Astrocyte of the cerebellum (primary cell): ENCODE measurements at places on chromosomes 16 and 17.

- no peak for DNase-seq
Observed at GRCh38 chr16:57531635-57532265, 4.6 kb downstream of the CCDC102A start.

GRCh38 chr17:49031965-49032928 is 35.1 kb downstream of the IGF2BP1 start:
- peak; percentile 79 for DNase-seq

GRCh38 chr16:7398536-7398935 is 65.9 kb downstream of the RBFOX1 start:
- no peak for DNase-seq

DNA sequence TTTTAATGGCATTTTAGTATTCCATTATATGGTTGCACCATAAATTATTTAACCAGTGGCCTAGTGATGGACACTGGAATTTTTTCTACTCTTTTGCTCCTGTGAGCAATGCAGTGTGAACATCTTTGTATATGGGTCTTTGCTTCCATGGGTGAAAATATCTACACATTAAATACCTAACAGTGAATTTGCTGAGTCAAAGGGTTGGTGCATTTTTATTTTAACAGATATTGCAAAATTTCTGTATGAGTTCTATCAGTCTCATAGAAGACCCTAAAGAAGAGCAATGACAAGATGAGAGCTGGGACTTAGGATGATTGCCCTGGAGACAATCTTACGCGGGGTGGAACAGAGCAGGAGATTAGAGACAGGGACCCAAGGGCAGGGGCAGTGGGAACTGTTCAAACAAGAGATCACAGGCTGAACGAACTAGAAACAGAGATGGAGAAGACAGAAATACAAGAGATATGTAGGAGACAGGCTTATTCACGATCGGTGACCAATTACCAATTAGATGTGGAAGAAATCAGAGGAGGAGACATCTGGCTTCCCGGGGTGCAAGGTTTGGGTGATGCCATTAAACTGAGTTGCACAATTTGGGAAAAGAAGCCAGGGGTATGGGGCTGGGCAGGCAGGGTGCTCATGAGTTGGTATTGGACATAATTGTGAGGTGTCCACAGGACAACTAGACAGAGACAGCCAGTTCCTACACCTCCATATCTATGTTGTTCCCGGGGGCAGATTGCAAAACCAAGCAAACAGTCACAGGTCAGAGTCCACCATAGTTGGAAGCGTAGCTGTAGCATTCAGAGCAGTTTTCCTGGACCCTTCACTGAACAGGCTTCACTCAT is 39.9 kb upstream of the LONP2 start:
- DNase-seq: no peak

GRCh38 chr17:17183744-17184143 is 22.4 kb downstream of the PLD6 start:
- DNase-seq: no peak

GRCh38 chr17:31155208-31155810 is 60.5 kb downstream of the NF1 start:
- no peak for DNase-seq

- DNase-seq: no peak
Observed at GRCh38 chr17:82059272-82060000, 6.2 kb downstream of the DUS1L start.

- no peak for DNase-seq
Observed at GRCh38 chr17:70308618-70309017, 139.3 kb downstream of the KCNJ2 start.

DNA sequence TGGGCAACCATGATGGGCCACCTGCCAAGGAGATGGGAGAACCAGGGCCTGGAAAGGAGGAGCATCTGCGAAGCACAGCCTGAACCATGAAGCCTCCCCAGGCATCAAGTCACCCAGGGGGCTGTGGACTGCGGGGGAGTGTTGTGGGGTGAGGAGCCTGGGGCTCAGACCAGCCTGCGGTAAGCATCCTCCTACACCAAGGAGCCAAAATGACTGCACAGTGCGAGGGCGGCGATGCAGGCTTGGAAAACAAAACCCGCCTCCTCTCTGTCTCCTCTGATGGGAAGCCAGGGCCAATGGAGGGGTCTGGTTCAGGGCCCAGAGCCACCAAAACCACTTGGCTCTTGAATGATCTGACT is 18.1 kb upstream of the MAF start:
- no peak for DNase-seq

DNA sequence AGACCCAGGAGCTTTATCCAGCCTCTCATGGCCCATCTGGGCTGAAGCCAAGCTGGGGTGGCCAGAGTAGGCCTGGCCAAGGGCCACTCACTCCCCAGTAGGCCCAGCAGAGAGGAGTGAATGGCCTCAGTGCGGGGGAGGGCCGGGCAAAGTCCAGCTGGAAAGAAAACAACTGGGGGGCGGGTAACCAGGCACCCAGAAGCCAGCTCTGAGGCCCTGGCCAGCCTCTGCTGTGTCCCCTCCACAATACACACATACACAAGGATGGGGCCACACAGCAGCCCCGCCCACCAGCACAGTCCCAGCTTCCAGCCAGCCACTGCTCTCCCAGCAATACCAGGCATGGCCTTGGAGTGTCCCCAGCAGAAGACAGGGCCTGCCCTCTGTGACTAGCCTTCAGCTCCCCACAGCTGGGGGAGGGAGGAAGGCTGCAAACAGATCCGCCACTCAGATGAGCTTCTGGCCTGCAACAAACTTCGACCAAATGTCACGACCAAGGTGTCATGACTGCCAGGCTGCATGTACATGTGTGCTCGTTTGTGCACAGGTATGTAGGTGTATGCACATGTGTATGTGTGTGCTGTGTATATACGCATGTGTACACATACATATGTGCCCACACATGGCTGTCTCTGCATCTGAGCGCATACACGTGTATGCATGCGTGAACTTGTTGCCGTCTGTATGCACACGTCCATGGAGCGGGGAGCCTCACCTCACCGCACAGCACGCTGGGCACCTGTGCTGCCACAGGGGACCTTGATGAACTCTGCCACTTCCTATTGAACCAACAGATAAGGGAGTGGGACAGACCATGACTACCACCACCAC is 5.0 kb downstream of the CARHSP1 start:
- DNase-seq: no peak

DNA sequence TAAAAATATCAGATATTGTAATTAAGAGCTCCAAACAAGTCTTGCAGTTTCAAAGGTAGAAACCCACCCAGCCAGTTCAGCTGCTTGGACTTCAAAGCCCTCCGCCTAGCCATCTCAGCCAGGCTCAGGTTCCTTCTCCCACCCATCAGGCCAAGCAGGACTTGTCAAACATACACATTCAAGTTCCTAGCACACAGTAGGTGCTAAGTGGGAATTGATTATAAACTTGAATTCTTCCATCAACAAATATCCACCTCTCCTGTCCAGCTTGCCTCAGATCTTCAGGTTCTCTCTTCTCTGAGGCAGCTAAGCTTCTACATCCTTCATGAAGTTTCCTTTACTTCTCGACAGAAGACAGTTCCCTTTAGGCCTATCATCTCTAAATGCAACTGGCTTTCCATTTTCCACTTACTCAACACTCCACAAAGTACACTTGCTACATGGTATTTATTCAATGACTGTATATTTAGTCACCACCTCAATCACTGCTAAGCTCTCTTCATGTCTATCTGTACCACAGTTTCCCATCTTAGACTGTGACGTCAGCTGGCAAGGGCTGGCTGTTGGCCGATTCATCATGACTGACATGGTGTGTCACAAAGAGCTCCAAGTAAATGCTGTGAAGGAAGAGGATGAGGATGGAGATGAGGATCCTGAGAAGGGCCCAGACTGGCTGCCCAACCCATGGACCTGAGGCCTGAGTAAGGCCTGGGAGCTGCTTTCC is 13.3 kb upstream of the COG7 start:
- DNase-seq: no peak

DNA sequence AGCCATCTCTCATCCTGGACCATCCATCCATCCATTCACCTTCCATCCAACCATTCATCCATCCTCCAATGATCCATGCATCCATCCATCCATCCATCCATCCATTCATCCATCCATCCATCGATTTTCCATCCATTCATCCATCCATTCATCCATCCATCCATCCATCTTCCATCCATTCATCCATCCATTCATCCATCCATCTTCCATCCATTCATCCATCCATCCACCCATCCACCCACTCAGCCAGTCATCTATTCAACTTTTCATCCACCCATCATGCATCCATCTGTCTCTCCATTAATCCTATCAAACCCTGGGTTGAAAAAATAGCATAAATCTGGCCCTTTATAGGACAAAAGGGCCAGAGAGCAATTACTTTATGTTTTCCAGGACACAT is 158.3 kb upstream of the WSCD1 start:
- no peak for DNase-seq

- no peak for DNase-seq
Observed at GRCh38 chr17:31412511-31412910, 21.0 kb downstream of the RAB11FIP4 start.

DNA sequence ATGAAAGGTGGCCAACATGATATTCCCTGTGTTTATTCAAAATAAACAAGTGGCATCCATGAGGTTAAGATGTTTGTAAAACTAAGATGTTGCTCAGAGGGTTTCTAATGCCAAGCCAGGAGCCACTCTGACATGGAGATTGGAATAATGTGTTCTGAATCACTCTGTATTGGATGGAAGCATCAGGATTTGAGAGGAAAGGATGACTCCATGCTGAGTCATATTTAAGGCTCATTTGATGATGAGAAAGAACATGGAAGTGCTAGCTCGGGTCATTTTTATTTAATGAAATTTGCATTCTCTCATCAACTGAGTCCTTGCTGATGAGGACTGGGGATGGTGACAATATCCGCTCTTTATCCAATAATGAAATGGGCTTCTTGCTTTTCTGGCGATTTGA is 6.2 kb downstream of the VAT1L start:
- peak; percentile 55 for DNase-seq

DNA sequence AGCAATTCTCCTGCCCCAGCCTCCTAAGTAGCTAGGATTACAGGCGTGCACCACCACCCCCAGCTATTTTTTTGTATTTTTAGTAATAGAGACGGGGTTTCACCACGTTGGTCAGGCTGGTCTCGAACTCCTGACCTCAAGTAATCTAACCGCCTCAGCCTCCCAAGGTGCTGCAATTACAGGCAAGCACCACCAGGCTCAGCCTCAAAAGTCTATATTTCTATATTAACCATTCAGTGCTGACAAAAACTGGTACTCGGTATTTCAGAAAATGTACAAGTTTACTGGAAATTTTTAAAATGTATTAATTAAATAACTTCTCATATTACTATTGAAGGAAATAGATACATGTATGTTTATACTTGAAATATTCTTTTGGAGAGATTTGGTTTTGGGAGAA is 1.4 kb upstream of the HEXD start:
- no peak for DNase-seq

DNA sequence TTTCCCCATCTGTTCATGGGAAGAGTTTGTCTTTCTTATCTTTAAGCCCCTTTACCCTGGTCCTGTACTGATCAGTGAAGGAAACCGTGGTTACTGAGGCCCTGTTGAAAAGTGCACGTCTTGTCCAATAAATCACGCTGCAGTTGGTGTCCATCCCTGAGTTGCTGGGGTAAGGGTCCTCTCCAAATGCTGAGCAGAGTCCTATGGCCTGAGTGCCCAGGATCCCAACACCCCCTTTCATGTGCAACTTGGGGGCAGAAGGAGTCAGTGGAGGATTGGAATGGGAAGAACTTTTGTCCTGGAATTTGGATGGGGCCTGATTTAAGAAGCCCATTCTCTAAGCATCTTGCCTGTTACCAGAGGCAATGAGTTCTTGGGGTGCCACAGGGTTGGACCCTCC is 7.0 kb upstream of the TBX2 start:
- no peak for DNase-seq

GRCh38 chr17:61208301-61209105 is 191.1 kb upstream of the TBX2 start:
- no peak for DNase-seq

DNA sequence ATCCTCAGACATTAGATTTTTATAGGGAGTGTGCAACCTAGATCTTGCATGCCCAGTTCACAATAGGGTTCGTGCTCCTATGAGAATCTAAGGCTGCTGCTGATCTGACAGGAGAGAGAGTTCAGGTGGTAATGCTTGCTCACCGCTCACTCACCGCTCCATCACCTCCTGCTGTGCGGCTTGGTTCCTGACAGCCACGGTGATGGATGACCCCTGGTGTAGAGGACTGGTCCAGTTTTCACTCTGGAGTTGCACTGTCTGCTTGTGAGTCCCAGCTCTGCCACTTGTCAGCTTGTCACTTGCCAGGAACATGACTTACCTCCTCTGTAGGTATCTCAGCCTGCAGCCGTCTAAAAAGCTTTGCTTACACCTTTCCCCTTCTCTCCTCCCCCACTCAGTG is 214.6 kb downstream of the SNX29 start:
- no peak for DNase-seq

GRCh38 chr16:63876103-63876502 is 1245.8 kb downstream of the CDH11 start:
- no peak for DNase-seq

GRCh38 chr16:12794486-12795387 is 8.9 kb downstream of the CPPED1 start:
- DNase-seq: no peak

DNA sequence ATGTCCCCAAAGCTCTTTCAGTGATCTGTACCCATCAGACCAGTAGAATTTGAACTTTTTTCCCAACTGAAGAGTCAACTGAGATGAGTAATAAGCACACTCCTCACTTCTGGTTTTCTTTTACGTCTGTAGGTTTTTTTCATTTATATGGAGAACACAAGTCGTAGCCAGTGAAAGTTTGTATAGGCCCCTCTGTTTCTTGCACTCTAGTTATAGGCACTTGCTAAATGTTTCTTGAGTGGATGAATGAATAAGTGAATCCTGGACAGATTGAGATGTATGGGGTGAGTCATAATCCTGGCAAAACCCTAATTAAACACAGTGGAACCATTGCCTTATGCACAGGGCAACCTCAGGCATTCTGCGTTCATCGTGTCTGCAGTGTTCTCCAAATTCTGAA is 193.7 kb upstream of the TBX2 start:
- DNase-seq: no peak

GRCh38 chr16:8370374-8371270 is 219.7 kb downstream of the TMEM114 start:
- no peak for DNase-seq

GRCh38 chr17:59647288-59647687 is 27.6 kb downstream of the CLTC start:
- no peak for DNase-seq

- DNase-seq: no peak
Observed at GRCh38 chr17:60094754-60095153, 16.0 kb upstream of the HEATR6 start.

DNA sequence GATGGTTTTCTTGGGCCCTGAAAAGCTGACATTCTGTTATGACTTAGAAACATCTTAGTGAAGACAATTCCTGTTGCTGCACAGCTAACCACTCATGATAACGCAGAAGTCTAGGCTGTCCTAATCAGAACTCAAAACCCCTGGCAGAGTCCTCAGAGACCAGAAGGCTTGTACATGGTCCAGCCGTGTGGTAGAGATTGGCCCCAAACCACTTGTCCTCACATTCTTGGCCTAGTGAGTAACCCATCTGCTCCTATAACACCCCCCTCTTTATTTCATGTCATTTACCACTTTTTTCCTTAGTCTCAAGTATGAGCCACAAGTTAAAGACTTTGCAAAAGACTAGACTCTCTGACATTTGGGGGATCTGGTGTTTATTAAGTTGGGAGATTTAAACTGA is 116.5 kb upstream of the ADAMTS18 start:
- peak; percentile 50 for DNase-seq
